ENCODE measurements at places on chromosomes 1 and 21. TPM values are rescaled to one million over a fixed set of nuclear protein-coding genes. Genes with fewer than 3 reads are reported as not detected.

DNA sequence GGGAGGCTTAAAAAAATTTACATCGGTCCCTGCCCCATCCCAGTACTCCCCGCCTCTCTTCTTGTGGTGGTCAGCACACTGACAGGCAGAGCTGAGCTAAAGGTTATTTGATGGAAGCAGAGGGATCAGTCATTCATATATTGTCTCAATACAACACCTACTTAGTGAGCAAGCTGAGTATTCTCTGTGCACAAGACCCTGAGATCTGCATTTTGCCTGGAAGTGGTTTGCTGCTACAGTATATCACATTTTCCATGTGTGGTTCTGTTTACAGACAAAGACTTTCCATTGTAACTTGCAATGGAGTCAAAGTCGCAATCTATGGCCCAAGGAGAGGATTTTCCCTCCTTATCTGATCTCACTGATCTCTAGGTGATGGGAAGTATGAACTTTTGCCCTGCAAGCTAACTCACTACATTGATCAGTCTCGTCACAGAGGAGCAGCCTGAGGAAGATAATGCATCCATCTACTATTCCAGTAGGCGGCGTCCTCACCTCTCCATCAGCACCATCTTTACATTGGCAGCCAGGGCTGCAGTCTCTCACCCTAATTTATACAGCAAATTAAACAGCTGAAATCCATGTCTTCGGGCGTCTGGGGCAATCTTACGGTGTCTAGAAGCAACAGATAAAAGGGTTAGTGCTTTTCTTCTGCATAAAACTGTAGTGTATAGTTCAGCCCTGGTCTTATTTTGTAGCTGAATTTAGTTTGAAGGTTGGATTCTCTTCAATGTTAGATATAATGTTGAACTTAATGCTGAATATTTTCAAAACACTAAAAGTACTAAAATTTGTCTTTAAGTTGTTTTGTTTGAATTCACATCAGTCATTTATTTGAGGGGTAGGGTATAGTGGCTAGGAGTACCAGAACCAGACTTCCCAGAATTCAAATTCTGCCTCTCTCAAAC is 3.2 kb upstream of the TRAF5 start:
- DNase-seq = peak; percentile 61

- DNase-seq = no peak
Measured at GRCh38 chr1:109214695-109215623, 1.2 kb downstream of the SARS1 start.

GRCh38 chr1:223341121-223341520 is 22.9 kb downstream of the SUSD4 start:
- DNase-seq = no peak

- DNase-seq = peak; percentile 56
Measured at GRCh38 chr1:205354259-205355074, 2.3 kb downstream of the KLHDC8A start.

The DCST2 gene
- polyA plus RNA-seq = 2.5 TPM

DNA sequence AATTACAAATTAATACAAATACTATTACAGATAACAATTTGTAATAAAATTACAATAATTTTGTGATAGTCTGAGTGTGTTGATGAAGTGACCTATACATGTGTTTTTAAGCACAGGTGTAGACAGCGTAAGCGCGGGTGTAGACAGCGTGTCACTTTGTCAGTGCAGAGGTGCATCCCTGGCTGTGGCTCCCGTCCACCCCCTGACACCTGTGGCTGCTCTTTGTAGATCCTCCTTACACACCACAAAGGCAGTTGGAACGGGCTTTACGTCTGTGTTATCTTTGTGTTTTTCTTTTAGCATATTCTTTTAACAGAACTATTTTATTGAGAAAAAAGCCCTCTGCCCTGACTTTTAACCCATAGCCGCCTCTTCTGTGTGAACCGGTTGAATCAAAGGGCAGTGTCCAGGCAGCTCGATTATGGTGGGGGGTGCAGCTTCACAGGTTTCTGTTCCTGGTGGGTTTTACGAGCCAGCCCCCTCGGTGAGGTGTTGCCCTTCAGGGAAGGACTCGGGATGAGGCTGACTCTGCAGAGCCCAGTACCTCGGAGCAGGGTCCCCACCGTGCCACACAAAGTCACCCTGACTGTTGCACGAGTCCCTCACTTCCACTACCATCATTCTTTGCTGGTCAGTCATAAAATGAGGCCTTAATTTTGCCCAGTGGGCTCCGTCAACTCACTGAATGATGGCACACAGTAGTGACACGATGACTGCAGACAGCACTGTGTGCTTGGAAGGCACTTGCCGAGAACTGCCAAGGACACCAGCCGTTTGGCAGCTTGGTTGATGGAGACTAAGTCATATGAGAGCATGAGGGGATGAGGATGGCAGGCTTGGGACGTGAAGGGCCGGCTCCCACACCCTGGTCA is 86.4 kb upstream of the COL6A1 start:
- no peak for DNase-seq
